Colonic mucosa (tissue), 4 donors: ENCODE measurements at places on chromosomes 6 and 20. TPM values are rescaled to one million over a fixed set of nuclear protein-coding genes. Genes with fewer than 3 reads are reported as not detected.

DNA sequence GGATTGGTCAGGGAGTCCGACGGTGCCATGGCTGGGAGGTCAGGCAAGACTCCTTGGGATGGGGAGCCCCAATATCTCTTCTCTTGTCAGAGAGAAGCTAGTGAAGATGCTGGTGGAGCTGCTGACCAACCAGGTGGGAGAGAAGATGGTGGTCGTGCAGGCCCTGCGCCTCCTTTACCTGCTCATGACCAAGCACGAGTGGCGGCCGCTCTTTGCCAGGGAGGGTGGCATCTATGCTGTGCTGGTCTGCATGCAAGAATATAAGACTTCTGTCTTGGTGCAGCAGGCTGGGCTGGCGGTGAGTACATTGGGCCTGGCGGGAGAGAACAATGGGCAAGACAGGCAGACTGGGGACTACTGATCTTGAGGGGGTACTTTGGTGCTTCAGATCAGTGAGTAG is 10.9 kb downstream of the CUL9 start:
- no peaks in the 10 kb centered on the region for H3K27me3 ChIP-seq
- no peak overlapping the region for H3K4me3 ChIP-seq
- no peaks in the 10 kb centered on the region for H3K4me1 ChIP-seq
- DNase-seq: no peak
- H3K27ac ChIP-seq: no peak overlapping the region
- H3K36me3 ChIP-seq: no peaks in the 10 kb centered on the region

GRCh38 chr20:43365691-43366090 is 92.0 kb upstream of the SRSF6 start:
- H3K27ac ChIP-seq: no peak overlapping the region
- no peaks in the 10 kb centered on the region for H3K27me3 ChIP-seq
- no peak overlapping the region for H3K4me3 ChIP-seq
- DNase-seq: no peak
- no peaks in the 10 kb centered on the region for H3K4me1 ChIP-seq
- H3K36me3 ChIP-seq: no peaks in the 10 kb centered on the region

POPDC3 gene
- total RNA-seq: not detected

DNA sequence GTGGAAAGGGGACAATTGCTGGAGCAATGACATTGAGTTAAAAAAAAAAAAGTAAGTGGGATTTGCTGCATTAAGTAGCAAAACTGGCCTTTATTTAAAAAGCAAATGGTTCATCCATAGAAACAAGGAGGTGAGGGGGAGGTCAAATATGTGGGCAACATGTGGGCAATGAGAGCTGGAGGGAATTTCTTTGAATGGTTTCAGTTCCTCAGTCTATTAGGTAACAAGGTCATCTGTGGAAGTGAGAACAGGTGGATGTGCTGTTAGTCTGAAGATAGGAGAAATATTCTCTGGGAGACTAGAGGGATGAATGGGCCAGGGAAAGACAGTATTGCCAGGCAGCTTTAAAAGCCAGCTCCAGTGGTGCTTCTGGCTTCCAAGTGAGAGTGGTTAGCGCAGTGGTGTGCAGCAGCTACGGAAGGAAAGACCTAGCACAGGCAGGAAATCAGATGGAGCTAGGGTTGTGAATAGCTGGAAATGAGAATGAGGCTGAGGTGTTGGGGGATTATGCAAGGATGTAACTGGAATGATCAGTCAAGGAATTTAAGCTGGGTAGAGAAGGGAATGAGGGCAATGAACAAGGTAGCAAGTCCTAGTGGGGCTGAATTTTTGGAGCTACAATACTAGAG is 727.6 kb downstream of the PTPRT start:
- DNase-seq: no peak
- H3K4me3 ChIP-seq: no peak overlapping the region
- no peaks in the 10 kb centered on the region for H3K4me1 ChIP-seq
- H3K27me3 ChIP-seq: no peaks in the 10 kb centered on the region

DNA sequence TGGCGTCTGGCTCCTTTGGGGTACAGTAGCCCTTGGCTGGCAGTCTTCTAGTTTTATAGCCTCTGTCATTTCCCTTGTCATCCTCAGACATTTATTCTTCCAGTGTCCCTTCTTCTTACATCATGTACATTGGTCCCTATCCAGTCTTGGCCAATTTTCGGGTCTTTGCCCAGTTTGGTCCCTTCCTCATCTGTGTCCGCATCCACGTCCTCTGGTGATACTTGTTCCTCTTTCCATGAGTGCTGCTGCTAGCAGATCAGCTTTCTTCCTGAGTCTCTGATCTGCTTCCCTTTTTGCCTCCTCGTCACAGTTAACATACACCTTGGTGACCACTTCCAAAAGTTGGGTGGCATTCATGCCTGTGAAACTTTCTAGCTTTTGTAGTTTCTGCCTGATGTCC is 86.2 kb upstream of the GPR6 start:
- H3K4me3 ChIP-seq: no peak overlapping the region
- H3K27ac ChIP-seq: no peak overlapping the region
- no peak for DNase-seq
- no peaks in the 10 kb centered on the region for H3K36me3 ChIP-seq
- H3K27me3 ChIP-seq: no peaks in the 10 kb centered on the region
- H3K4me1 ChIP-seq: no peaks in the 10 kb centered on the region

GRCh38 chr20:1757072-1757471 is 99.5 kb upstream of the SIRPG start:
- H3K36me3 ChIP-seq: no peaks in the 10 kb centered on the region
- no peak for DNase-seq
- peak overlapping the region; percentile 75 for H3K27ac ChIP-seq

DNA sequence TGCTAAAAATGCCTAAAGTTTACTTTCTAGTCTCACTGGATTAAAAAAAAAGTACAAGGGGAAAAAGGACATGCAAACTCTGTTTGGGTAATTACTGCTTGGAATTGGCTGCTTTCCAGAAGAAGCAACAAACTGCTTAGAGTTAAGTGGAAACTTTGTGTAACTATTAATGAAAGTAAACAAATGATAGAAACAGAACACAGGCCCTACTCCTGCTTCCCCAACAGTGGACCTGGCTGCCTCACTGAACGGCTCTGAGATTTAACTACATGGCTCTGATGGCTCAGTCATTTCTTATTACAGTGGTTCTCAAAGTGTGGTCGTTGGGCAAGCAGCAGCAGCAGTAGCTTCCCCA is 108.5 kb downstream of the MAN1A1 start:
- H3K4me3 ChIP-seq: no peak overlapping the region
- no peaks in the 10 kb centered on the region for H3K4me1 ChIP-seq
- no peaks in the 10 kb centered on the region for H3K36me3 ChIP-seq
- no peak overlapping the region for H3K27ac ChIP-seq
- no peak for DNase-seq
- no peaks in the 10 kb centered on the region for H3K27me3 ChIP-seq
